ENCODE measurements at places on chromosomes 5 and 9.

GRCh38 chr5:103428923-103429322 lies 133.7 kb downstream of the NUDT12 start:
- DNase-seq, result no peak

- DNase-seq, result no peak
These were observed 22.2 kb upstream of the TMEM161B start for GRCh38 chr5:88290801-88291200.

- DNase-seq, result no peak
These were observed 504.8 kb downstream of the DIRAS2 start for GRCh38 chr9:90137801-90138200.

DNA sequence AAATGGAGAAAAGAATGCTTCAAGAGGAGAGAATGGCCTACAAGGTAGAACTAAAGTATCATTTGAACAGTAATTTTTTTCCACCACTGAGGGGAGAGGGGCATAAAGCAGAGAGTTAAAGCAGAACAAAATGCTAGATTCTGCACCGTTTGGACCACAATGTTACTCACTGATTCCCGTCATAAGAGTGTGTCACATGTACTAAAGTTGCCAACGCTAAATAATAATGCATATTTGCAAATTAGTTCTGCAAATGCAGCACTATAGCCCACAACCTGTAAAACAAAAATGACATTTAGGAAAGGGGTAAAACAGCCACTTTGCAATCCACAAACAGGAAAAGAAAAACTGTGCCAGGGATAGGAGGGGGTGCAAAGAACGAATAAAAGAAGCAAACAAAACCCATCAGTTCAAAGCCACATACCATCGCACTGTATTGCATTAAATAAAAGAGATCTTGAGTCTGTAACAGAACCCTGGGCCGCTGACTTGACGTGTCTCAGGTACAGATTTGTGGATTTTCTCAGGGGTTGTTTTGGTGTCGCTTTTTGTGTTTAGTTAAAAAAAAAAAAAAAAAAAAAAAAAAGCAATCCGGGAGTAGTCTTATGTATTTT lies 7.7 kb upstream of the NFIB start:
- DNase-seq, result no peak

GRCh38 chr9:124779368-124780059 lies 2.6 kb downstream of the OLFML2A start:
- DNase-seq, result no peak

GRCh38 chr9:134303601-134304000 lies 22.7 kb upstream of the RXRA start:
- no peak for DNase-seq

DNA sequence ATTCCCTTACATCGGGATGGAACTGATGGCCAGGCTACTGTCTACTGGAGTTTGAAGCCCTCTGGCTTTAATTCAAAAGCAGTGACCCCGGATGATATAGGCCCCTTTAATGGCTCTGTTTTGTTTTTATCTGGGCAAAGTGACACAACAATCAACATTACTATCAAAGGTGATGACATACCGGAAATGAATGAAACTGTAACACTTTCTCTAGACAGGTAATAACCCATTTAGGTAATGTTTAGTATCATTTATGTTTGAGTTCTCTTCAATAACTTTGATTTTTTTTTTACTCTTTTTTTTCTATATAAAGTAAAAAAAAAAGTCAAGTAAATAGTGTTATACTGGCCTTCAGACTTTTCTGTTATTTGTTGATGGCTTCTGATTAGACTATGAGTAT lies 79.1 kb downstream of the ADGRV1 start:
- no peak for DNase-seq

GRCh38 chr5:9859808-9860207 lies 229.7 kb upstream of the TAS2R1 start:
- DNase-seq, result no peak

DNA sequence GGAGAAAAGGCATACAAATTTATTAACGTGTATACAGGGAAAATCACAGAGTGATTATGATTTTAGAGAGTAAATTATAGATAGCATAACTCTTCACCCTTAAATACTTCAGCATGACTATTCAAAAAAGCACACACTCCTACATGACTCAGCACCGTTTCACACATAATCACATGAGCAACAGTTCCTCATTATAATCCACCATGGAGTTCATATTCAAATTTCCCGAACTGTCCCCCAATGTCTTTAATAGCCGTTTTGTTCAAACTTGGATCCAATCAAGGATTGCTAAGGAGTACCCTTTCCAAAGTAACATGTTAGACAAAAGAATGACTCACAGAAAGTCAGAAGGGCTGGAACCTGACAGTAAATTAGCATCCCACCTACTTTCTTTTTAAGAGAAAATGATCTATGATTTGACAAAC lies 32.1 kb downstream of the RAPGEF1 start:
- DNase-seq, result no peak

- no peak for DNase-seq
These were observed 25.2 kb upstream of the PTGER4 start for GRCh38 chr5:40654377-40654991.

GRCh38 chr5:24595329-24595728 lies 49.4 kb downstream of the CDH10 start:
- DNase-seq, result no peak
